Stimulated activated CD4-positive, alpha-beta T cell treated with anti-CD3 and anti-CD28 coated beads, TNF-alpha, amount 100 ng/mL, for 24 hours (primary cell): ENCODE measurements at places on chromosomes 11 and 22.

DNA sequence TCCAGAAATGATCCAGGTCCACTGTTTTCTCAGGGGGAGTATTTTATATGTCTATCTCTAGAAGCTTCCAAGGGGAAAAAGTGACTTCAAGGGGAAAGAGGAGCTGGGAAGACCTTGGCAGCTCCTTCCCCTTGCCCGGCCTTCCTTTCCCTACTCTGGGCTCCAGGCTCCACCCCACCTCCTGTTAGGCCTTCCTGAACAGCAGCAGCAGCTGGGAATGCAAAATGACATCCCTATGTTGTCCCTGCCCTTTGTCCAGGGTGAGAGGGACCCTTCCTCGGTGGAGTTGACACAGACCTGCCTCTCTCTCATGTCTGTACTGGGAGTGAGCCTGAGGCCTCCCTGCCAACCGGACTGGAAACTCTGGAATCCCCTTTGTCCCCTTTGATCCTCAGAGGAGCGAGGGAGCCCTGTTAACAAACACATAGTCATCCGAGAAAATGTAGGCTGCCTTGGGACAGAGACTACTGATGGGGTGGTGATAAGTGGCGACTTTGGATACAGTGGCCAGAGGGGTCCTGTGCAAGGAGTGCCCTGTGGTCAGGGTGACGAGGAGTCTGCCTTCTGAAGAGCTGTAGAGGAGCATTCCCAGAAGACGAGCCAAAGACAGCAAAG is 9.0 kb upstream of the MALAT1 start:
- no peak for DNase-seq

GRCh38 chr11:47399860-47400767 is 8.3 kb upstream of the SLC39A13 start:
- DNase-seq = no peak

GRCh38 chr11:79208126-79208525 is 232.7 kb downstream of the TENM4 start:
- no peak for DNase-seq

- no peak for DNase-seq
These were observed 260.4 kb upstream of the ARHGAP20 start for GRCh38 chr11:110972640-110973039.

DNA sequence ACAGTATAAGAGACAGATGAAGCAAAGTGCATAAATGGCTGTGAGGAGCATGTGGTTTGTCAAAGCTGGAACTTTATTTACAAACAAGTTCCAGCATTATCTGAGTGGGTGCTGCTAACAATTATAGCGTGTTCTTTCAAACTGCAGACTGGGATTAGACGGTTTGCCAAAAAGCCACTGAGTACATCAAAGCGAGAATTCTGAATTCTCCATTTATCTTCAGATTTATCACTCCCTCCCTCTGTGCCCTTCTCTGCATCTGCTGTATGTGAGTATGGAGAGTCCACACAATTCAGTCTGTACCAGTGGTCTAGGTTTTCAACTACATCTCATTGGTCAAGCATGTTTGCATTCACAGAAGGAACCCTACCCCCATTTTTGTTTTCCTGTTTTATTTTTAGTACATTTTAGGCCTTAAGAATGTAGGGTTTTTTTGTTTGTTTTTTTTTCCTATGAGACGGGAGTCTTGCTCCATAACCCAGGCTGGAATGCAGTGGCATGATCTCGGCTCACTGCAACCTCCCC is 18.1 kb upstream of the INCENP start:
- DNase-seq = no peak

DNA sequence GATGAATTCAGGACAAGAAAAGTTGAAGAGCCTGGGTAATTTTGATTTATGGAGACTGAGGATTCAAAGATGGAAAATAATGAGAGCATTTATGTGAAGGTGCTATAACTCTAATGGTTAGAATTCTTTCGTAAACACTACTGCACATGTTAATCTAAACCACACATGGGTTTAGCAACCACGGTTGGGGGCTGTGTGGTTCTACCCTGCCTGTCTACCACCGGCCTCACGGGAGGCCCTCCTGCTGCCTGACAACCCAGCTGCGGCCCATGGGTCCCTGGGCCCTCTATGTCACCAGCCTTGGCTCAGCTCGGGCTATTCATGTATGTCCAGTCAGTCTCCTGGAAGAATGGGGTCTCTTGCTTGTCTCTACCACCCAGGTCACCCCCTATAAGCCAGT is 68.5 kb upstream of the ARFGAP3 start:
- no peak for DNase-seq

GRCh38 chr22:19802894-19803735 is 42.5 kb downstream of the TBX1 start:
- DNase-seq = no peak

- DNase-seq = no peak
These were observed 193.5 kb upstream of the PITPNB start for GRCh38 chr22:28112548-28113043.

DNA sequence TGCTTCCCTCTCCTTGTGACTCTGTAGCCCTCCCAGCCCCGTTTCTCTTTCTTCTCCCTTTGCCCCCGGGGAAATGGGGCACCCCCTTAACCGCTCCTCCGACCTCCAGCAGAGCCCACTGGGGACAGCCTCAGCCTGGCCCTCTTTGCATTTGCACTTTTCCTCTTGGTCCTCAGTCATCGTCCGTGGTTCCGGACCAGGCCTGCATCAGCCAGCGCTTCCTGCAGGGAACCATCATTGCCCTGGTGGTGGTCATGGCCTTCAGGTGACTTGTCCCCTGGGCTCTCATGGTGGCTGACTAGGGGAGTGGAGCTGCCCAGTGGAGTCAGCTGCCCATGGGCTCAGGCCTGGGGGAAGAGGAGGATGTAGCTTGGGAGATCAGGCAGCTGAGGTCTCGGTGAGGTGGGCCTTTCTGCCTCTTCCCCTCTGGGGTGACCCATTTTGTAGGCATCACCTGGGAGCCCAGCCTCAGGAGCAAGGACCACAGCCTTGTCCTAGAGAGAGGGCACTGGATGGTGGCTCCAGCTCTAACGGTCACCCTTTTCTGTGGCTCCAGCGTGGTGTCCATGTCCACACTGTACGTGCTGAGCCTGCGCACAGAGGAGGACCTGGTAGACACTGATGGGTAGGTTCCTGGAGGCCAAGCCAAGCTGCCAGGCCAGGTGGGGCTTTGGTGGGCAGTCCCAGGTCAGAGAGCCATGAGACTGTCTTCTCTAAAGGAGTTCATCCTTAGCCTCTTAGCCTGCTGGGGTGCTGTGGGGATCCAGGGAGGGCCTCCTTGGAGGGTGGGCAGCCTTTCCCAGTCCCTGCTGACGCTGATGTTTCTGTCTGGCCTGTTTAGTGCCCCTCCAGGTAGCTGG is 12.5 kb downstream of the TMEM258 start:
- DNase-seq = no peak

GRCh38 chr11:7833527-7833926 is 36.8 kb upstream of the OR5P2 start:
- DNase-seq = no peak

DNA sequence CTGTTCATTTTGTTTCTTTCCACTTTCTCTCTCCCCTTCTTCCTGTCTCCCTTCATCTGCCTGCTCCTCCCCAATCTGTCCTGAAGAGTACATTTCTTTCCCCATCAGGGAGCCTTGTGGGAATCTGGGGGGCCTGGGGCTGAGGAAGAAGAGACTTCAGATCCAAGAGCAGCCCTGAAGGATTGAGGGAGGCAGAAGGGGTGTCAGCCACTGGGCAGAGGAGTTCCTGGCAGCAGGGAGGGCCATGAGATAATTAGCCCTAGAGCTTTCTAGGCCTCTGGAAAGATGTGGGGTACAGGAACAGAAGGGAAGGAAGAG is 24.4 kb upstream of the OAF start:
- DNase-seq = no peak

- no peak for DNase-seq
These were observed 2.8 kb upstream of the OAF start for GRCh38 chr11:120208001-120208441.

DNA sequence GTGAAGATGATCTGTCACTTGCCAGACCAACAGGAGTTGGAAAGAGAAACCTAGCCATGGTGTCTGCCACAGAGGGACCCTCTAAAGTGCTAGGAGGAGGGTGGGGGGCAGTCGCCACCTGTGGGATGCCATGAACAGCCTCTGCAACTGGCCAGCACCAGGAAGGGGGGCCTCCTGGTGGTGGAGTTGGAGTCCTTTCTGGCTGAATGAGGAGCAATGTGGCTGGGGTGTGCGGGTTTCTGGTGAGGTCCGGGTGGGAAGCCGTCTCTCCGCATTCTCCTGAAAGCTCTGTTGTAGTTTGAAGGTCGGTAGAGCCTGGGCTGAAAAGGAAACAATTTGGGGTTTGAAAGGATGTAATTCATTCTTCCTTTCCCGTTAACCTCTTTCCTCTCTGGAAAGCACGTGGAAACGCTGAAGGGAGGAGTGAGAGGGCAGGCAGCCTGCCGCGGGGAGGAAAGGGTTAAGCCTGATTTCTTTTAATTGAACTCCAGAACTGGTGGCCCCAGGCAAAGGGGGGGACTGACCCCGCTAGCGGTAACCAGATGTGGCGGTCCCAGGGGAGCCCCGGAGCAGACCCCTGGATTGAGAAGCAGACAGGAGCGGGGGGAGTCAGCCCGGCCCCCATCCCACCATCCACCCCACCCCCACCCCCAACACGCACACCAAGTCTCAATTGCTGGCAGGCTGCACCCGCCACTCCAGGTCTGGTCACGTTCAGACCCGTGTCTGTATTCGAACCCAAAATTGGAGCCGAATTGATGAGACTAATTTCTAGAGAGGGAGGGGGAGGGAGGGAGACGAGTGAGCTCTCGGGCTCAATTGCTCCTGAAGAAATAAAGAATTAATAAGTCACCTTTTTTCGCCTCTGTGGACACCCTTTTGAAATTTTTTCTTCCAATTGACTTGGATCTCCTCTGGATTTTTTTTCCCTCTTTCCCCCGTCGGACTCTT is 1.8 kb upstream of the FLI1 start:
- no peak for DNase-seq

DNA sequence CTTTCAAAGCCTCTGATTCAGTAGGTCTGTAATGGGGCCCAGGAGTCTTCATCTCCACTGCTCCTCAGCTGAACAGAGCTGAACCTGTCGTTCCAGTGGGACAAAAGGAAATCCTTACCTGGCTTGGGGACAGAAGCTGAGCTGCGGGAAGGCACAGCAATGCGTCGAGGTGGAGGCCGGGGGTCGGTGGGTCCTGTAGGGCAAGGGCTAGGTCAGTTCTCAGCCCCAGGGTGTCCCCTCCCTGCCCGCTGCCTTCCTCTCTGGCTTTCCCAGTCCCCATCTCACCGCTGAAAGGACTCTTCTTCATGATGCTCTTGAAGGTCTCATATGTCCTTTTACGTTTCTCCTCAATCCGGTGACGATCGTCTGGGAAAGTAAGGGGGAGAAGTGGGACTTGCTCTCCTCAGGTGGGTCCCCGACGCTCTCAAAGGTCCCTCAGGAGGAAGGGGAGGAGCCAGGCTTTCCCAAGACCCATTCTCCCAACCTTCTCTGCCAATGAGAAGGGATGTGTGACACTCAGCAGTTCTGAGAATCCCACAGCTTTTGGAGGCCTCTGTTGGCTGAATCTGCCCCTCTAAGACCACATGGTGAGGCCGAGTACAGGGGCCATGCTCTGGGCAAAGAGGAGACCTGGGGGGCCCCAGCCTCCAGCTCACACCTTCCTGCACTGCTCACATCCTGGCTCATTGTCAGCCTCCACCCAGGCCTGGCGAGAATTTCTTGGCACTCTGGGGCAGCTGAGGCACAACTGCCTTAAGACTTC is 7.0 kb downstream of the RELA start:
- DNase-seq = no peak

DNA sequence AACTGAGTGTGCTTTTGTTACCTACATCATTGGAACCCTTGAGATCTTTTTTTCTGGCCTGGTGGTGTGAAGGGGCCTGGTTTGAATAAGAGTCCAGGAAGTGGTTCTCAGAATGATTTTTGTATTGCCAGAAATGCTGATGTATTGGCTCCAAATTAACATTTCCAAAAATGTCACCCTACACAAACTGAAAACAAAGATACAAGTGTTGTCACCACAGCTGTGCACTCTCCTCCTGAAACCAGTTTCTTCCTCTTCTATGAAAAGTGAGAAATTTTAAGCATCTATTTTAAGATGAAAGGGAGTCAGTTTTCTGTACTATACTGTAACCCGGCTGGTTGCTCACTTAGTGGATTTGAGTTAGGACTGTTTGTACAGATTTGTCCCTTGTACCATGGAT is 218.8 kb downstream of the PGR start:
- no peak for DNase-seq

DNA sequence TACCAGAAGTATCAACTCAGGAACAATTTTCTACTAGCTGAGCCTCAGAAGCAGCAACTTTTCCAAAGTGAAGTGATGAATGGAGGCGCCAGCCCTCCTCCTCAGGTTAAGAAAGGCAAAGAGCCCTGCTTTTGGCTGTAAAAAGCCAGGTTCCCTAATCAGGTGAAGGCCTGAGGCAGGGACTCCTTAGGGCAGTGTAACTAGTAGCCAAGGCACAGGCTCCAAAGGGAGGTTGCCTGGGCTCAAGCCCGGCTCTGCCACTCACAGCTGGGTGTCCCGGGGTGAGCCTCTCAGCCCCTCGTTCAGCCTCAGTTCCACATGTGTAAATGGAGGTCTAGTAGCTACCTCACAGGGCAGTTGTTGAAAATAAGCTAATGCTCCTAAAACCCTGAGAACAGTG is 19.5 kb downstream of the TSKU start:
- DNase-seq = no peak

GRCh38 chr11:126122863-126123262 is 60.2 kb upstream of the CDON start:
- DNase-seq = no peak

- no peak for DNase-seq
These were observed 4.1 kb downstream of the TRABD start for GRCh38 chr22:50189849-50190181.
